ENCODE measurements at places on chromosomes 12 and 14.

DNA sequence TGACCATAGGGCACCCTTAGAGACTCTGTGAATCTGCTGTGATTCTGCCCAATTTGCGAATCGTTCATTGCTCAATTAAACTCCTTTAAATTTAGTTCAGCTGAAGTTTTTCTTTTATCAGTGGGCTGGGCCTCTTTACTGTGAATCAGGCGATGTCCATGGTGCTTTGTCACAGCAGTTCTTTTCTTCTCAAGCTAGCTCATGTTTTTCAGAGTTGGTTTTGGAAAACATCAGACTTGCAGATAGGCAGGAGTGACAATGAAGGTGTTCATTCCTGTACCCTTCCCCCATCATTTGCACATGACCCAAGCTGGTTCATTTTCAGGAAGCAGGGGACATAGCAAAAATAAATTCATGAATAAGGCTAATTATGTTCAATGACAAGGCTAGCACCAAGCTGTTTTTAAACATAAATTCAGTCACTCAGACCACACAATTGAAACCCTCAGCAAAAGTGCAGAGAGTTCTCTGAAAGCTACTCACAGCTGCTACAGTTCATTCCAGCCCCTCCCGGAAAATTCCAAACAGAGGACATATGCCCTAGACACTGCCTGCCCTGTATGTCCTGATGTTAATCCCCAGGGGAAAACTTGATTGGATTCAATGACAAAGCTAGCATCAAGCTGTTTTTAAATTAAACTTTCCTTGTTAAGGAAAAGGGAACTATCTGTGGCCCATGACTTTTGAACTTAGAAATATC lies 383.3 kb downstream of the C12orf75 start:
- no peak for DNase-seq

GRCh38 chr14:89509891-89510290 lies 92.9 kb upstream of the FOXN3 start:
- no peak for DNase-seq

GRCh38 chr14:103508521-103509329 lies 13.9 kb downstream of the CKB start:
- no peak for DNase-seq

GRCh38 chr12:80374615-80375014 lies 69.4 kb upstream of the PTPRQ start:
- no peak for DNase-seq

DNA sequence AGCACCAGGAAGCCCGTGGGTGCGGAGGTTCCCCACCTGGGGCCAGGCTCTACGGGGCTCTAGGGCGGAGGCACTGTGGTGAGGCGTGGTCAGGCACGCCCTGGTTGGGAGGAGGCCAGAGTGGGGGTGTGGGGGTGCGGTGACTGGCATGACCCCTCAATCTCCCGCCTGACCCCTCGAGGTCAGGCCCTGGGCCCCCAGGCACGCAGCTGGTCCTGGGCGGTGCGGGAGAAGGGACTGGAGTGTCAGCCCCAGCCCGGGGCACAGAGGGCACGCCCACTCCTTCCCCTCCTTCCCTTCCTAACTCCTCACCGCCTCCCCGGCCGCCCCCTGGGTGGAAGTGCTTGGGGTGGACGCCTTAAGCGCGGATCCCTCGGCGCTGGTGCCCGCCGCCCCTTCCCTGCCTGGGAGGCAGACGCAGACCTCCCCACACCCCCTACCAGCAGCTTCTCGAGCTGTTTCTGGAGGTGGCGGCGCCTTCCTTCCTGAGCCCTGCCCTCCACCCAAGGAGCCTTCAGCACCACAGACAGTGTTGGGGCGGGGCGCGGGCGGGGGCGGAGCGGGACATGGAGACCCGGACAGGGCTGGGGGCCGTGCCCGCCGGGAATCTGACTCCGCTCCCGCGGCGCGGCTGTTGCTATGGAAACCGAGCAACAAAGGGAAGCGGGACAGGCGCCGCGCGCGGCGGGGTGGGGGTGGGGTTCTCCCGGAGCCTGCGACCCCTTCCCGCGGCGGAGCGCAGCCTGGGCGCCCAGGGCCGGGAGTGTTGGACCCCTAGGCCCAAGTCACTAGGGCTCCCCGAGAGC lies 741 bp upstream of the CRIP2 start:
- DNase-seq = no peak

- no peak for DNase-seq
These were observed 12.0 kb upstream of the SLCO1B3 start for GRCh38 chr12:20798554-20798953.

DNA sequence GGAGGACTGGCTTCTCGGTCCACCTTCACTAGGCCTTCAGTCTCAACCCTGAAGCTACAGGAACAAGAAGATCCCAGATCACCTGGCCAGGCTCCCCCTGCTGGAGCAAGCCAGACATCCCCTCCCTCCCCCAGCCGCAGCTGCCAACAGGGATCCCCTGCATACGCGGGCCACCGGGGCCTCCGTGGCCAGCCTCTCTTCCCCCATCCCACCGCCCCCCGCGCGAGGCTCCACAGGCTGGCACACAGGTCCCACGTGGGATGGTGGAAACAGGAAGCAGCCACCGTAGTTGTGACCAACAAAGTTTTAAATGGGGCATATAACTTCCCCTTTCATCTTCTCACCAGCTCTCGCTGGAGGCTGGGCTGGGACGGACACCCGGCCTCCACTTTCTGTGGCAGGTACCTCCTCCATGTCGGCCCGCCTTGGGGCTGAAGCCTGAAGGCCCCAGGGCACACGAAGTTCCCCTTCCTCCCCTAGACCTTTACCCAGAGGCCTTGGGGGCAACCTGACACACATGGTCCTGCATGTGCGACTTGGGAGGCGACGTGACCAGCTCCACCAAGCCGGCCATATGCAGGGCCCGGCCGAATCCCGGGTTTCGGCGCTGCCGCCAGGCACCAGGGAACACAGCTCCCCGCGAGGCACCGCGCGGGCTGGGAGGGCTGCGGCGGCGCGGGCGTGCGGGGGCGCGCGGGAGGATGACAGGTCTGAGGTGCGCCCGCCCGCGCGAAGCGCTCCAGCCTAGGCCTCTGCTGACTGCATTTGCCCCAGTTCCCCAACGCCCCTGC lies 44.4 kb upstream of the PNMA1 start:
- no peak for DNase-seq

Data from NCI-H1436 treated with DMSO at 0.1 percent for 48 hours (cell line).